Prostate gland (tissue), 2 donors: ENCODE measurements at places on chromosomes 6 and 20. TPM values are rescaled to one million over a fixed set of nuclear protein-coding genes. Genes with fewer than 3 reads are reported as not detected.

GRCh38 chr6:141472162-141472928 lies 660.4 kb upstream of the GJE1 start:
- DNase-seq = no peak

DNA sequence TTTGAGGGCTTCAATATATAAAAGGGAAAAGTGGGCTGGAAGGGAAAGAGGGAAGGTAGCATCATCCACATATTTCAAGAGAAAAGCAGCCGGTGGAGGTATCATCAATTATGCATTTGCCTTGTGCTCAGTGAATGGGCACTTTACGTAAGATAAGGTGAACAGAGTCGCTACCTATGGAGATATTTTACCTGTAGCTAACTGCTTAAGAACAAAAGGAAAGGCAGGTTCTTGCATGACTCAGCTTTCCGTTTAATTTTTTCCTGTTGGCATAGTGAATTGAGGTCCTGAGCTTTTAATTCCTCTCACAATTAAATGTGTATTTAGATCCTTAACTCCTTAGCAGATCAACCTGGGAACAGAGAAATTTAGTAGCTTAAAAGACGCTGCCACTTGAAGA lies 25.5 kb upstream of the PLCB4 start:
- no peak for DNase-seq

Gene SLC22A1
- 0.80 TPM for total RNA-seq

- no peak for DNase-seq
Observed at GRCh38 chr6:16415677-16416076, 177.3 kb downstream of the GMPR start.
